ENCODE measurements at places on chromosomes 7 and 10.

GRCh38 chr7:157897681-157898080 lies 560.9 kb downstream of the DNAJB6 start:
- no peak for DNase-seq

GRCh38 chr10:38102880-38103279 lies 8.7 kb downstream of the ZNF37A start:
- no peak for DNase-seq

GRCh38 chr7:17307000-17307399 lies 8.5 kb downstream of the AHR start:
- no peak for DNase-seq

GRCh38 chr10:122347170-122347841 lies 27.2 kb upstream of the PLEKHA1 start:
- DNase-seq: no peak

- peak; percentile 86 for DNase-seq
These were observed 188.5 kb downstream of the ZMYND11 start for GRCh38 chr10:323651-324293.

DNA sequence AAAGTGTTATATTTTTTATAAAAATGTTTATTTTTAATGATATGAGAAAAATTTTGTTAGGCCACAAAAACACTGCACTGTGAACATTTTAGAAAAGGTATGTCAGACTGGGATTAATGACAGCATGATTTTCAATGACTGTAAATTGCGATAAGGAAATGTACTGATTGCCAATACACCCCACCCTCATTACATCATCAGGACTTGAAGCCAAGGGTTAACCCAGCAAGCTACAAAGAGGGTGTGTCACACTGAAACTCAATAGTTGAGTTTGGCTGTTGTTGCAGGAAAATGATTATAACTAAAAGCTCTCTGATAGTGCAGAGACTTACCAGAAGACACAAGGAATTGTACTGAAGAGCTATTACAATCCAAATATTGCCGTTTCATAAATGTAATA lies 64.8 kb upstream of the CAPZA2 start:
- DNase-seq: no peak

- DNase-seq: no peak
These were observed 51.2 kb downstream of the PDE1C start for GRCh38 chr7:32018845-32019578.

DNA sequence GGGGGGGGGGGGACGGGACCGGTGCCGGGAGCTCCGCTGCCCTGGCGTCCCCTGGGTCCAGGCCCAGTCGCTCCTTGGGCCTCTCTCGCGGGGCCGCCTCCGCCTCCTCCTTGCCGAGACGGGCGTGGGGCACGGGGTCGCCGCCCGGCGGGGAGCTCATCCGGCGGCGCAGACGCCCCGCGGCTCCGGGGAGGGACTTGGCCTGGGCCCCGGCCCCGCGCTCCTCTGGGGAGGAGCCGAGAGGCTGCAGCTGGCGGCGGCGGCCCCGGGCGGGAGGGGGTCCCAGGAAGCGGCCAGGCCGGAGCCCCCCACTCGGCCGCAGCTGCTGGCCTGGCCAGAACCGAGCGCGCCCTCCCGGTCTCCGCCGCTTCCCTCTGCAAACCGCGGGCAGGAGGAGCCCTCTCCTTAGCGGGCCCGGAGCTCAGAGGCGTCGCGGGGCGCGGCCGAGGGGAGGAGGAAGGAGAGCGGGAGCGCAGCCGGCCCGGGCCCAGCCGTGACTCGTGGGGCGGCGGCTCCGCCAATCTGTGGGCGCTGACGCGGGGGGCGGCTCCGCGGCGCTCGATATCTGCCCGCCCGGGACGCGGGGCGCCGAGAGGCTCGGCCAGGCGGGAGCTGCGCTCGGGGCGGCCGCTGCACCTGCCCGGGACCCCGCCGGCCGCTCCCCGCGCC lies at the start of gene FAM20C:
FAM20C (plus strand) TSS at position 591 of the 669 bp plus-strand sequence. CDS start 629 bp downstream, outside the sequence.
- peak; percentile 91 for DNase-seq

DNA sequence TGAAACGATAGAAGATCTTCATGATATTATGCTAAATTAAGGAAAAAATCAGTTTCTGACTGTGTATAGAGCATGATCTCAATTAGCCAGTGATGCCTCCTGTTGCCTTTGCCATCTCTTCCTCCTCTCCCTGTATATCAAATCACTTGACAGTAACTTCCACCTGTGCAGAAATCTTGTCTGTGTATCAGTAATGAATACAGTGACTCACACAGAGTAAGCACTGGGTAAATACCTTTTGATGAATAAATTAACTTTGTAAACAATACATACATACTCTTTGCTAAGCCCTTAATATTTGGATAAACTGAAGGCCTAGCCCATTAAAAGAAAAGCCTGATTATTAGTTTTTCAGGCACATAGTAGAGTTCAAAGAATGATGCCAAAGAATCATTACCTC lies 610.6 kb upstream of the NRP1 start:
- DNase-seq: no peak

DNA sequence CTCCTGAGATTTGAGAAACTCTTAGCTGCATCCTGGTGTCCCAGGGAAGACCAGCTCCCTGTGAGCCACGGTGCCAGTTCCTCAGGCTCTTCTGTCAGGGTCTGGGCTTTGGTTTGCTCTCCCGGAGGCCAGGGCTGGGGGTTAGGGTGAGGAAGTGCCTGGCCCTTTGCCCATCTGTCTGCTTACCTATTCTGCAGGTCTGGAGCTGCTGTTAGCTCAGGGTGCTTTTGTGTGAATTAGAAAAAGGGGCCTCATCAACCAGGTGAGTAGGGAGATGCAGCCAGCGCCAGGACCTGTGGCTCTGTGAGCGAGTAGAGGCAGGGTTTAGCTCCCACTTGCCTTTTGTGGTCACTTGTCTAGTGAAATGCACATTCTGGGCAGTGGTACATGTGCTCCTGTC lies 109.4 kb downstream of the DOCK1 start:
- no peak for DNase-seq

- peak; percentile 93 for DNase-seq
These were observed 23.5 kb downstream of the ABLIM1 start for GRCh38 chr10:114634609-114634979.

- DNase-seq: no peak
These were observed 21.6 kb upstream of the SAR1A start for GRCh38 chr10:70191972-70192305.

DNA sequence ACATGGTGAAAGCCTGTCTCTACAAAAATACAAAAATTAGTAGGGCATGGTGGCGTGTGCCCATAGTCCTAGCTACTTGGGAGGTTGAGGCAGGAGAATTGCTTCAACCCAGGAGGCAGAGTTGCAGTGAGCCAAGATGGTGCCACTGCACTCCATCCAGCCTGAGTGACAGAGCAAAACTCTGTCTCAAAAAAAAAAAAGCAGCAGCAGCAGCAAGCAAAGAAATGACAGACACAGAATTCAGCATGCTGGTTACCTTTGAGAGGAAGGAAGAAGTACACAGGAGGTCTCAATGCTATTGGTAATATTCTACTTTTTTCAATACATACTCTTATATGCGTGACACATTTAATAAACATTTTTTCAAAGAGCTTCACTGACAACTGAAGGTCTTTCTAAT lies 81.3 kb downstream of the ZFAND4 start:
- no peak for DNase-seq

DNA sequence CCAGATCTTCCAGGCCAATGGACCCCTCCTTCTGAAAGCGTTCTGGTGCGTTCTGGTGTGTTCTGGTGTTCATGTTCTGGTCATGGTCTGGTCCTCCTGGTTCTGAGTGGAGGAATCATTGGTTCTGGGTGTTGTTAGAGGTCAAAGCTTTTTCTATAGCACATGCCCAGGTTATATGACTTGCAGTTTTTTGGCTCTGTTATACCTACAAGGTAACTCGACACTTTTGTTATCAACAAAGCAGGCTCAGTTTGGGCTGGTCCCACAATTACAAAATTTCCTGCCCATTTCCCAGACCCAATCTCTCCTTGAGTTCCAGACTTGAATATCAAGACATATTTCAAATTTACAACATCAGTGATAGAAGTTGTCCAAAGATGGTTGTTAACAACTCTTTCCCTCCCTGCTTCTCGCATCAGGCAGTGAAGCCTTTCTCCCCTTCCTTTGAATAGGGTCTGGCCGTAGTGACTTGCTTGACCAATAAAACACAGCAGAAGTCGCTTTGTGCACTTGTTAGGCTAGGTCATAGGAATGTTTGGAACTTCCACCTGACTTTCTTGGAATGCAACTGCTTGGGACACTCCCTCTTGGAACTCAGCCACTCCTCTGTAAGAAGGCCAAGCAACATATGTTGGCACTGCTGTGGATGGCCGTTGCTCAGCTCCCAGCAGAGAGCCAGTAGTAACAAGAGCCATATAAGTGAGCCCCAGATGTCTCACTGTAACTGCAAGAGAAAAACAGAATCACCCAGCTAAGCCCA lies 83.1 kb upstream of the STEAP1B start:
- DNase-seq: peak; percentile 87

- no peak for DNase-seq
These were observed 164.4 kb upstream of the FEZF1 start for GRCh38 chr7:122468945-122469344.

DNA sequence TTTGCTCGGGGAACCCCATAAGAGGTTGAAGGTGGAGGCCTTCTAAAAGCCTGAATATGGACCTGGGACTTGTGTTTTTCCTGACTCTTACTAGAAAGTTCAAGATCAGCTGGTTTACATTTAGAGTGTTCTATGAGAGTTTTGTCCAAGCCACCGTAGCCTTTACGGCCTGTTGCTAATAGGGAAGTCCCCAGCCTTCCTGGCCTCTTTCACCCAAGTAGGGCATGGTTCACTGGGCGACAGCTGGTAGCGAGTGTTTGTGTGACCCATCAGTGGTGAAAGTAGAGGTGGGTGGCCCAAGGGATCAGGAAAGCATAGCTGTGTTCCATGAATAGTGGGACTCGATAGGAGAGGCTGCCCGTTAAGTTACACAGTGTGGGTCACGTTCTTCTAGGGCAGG lies 60.1 kb downstream of the RABGEF1 start:
- peak; percentile 18 for DNase-seq

GRCh38 chr7:93987297-93987696 lies 16.9 kb downstream of the BET1 start:
- no peak for DNase-seq

- no peak for DNase-seq
These were observed 48.3 kb downstream of the ATXN7L1 start for GRCh38 chr7:105828141-105828540.

DNA sequence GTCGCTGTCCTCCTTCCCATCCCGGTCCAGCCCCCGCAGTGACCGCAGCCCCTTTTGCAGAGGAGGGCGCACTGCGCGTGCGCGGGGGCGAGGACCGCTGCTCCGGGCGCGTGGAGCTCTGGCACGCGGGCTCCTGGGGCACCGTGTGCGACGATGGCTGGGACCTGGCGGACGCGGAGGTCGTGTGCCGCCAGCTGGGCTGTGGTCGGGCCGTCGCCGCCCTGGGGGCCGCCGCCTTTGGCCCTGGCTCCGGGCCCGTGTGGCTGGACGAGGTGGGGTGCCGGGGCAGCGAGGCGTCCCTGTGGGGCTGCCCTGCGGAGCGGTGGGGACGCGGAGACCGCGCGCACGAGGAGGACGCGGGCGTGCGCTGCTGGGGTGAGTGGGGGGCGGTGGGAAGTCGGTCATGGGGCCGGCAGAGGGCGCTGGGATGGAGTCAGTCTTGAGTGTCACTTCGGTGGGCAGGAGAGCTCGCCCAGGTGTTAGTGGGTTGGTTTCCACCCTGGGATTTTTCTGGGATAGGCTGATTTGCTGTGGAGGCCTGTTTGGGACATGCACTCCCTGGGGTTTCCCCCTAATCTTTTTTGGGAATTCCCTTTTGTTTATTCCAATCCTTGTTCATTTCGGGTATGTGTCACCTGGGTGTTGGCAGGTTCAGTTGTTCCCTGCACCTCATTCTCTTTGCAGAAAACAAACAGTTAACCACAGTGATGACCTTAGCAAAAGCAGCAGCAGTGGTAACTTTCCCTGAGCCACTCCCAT lies 11.6 kb downstream of the SCART1 start:
- no peak for DNase-seq

DNA sequence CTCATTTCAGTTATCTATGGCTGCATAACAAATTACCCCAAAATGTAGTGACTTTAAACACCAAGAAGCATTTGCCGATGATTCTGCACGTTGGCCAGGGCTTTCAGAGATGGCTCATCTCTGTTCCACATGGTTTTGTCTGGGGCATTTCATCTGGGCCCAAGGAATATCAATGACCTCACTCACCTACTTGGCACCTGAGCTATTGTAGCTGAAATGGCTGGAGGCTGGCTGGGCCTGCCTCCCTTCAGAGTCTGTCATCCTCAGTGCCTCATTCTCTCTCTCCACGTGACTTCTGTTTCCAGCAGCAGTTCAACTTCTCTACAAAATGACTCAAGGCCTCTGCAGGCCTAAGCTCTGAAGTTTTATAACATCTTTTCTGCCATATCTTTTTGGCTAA lies 119.4 kb upstream of the PRR15 start:
- DNase-seq: no peak

GRCh38 chr7:5445981-5446594 lies 22.5 kb upstream of the TNRC18 start:
- no peak for DNase-seq

DNA sequence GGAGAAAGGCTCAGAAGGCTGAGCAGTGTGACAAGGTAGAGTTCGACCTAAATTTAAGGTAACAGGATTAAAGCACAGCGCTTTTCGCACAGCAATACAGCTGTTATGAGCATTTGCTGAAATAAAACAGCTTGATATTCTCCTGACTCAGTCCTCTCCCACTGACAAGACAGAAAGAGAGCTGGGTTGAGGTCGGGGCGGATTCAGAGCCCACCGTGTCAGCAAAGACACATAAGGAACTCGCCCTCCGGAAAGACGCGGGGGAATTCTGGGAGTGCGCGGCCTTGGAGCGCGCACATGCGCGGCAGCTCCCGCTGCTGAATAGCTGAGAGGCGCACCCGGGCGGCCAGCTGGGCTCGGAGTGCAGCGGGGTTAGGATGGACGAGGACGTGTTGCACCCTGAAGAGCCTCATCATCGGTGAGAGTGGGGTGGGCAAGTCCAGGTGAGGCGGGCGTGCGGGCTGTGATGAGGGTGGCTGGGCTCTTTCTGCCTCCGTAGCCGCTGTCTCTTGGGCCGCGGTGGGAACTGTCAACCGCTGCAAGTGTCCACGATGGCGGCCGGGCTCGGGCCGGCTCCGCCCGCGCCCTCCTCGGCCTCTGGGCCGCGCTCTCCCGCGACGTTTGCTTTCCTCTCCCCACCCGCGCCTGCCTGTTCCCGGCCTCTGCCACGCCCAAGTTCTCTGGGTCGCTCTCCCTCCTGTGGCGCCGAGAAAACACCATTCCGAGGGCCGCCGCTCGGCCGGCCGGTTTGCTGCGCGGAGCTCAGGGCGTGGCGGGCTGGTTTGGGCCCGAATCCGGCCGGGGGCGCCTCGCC lies 120.6 kb downstream of the LYZL1 start:
- peak; percentile 84 for DNase-seq

- DNase-seq: no peak
These were observed 16.3 kb upstream of the ABLIM1 start for GRCh38 chr10:114674346-114674745.

- no peak for DNase-seq
These were observed 1116.9 kb upstream of the CELF2 start for GRCh38 chr10:9900751-9901150.

GRCh38 chr7:73703757-73704639 lies 15.5 kb downstream of the STX1A start:
- DNase-seq: no peak

DNA sequence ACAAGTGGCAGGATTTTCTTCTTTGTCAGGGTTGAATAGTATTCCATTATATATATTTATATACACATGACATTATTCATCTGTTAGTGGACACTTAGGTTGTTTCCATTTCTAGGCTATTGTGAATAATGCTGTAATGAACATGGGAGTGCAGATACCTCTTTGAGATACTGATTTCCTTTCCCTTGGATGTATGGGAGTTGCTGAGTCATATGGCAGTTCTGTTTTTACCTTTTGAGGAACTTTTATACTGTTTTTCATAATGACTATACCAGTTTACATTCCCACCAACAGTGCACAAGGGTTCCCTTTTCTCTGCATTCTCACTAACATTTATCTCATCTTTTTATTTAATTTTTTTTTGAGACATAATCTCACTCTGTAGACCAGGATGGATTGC lies 1.8 kb upstream of the CLCN1 start:
- no peak for DNase-seq

All from myocyte (in vitro differentiated cells).